ELR (cell line): ENCODE measurements at places on chromosomes 7 and 10.

GRCh38 chr10:28298951-28299350, 3.9 kb downstream of the MPP7 start:
- DNase-seq: no peak

DNA sequence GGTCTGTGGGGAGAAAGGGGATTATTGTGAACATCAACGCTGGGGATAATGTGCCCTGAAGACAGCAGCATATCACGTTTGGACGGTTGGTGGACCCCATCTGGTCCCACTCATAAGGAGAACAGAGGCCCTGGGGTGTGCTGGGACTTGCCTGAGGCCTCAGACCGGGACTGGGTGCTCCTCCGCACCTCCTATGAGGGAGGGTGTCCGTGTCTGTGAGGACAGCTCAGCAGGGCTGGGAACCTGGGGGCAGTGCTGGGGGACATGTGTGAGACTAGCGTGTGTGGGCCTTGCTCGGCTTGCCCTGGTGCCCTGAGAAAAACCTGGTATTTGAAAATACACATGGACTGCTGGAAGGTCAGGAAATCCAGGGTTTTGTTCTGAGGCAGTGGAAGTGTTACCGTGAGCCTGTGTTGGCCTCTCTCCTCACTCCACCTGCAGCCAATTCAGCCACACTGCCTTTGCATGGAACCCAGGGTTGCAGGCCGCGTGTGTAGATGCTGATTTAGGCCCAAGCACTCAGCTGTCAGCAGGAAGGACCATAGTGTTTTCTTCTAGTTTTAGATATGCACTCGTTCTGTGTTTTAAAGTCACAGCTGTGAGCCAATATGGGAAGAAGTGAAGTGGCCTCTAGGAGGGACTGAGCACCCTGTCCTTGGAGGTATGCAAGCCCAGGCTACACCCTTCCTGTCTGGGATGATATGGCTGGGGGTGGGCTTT, 13.4 kb upstream of the SH2D4B start:
- no peak for DNase-seq

GRCh38 chr10:91009121-91009520, 88.2 kb upstream of the ANKRD1 start:
- no peak for DNase-seq

DNA sequence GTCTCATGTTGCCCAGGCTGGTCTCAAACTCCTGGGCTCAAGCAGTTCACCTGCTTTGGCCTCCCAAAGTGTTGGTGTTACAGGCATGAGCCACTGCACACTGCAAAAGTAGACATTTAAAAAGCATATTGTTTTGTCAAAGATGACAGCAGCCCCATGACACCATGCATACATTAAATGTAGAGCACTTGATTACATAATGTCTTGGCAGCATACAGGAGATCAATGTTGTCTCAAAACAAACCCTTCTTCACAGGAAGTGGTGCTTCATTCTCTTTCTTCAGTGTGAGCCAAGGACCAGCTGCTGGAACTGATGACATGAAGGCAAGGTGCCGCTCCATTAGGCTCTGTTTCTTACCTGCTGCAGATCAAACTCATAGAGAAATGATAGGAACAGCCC, 218.4 kb downstream of the KLF6 start:
- DNase-seq: no peak

DNA sequence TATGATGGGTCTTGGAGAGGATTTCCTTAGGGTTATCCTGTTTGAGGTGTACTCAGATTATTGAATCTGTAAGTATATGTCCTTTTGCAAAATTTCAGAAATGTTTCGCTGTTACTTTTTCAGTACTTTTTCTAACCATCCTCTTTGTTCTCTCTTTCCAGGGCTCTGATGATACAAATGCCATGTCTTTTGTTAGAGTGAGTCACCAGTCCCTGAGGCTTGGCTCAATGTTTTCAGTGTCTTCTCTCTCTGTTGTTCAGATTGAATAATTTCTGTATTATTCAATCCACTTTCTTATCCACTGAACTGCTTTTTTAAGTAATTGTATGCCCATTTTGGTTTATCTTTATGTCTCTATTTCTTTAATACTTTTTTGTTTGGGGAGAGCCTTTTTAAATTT, 449.4 kb downstream of the TNS3 start:
- DNase-seq: peak; percentile 23
